NCI-H526 (cell line): ENCODE measurements at places on chromosomes 3 and 15.

- no peak for DNase-seq
Observed at GRCh38 chr3:168647582-168647981, 551.9 kb upstream of the GOLIM4 start.

DNA sequence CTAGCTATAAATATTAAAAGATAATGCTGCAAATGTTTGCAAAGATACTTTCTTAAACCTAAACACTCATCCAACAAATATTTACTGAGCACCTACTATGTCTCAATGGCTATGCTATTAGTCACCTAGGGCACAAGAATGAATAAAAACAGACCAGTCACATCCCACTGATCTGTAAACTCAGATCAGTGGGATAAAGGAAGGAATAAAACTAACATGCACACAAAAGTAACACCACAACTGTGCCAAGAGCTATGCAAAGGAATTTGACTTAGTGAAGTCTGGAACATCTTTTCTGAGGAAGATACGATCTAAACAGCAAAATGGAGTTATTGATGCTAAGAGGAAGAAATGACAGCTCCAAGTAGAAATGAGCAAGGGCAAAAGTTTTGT, 56.6 kb downstream of the CBLB start:
- DNase-seq, result no peak

DNA sequence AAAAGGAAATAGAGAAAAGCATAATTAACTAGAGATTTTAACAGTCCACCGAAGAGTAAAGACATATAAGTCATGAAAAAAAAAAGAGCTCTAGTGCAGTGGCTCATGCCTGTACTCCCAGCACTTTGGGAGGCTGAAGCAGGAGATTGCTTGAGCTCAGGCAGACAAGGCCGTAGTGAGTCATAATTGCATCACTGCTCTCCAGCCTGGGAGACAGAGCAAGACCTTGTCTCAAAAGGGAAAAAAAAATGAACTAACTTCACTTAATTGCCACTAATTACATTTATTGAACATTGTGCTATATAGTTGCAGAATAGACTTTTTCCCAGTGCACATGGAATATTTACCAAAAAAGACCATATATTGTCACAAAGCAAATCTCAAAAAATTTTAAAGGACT, 221.8 kb downstream of the CBLB start:
- DNase-seq, result no peak

DNA sequence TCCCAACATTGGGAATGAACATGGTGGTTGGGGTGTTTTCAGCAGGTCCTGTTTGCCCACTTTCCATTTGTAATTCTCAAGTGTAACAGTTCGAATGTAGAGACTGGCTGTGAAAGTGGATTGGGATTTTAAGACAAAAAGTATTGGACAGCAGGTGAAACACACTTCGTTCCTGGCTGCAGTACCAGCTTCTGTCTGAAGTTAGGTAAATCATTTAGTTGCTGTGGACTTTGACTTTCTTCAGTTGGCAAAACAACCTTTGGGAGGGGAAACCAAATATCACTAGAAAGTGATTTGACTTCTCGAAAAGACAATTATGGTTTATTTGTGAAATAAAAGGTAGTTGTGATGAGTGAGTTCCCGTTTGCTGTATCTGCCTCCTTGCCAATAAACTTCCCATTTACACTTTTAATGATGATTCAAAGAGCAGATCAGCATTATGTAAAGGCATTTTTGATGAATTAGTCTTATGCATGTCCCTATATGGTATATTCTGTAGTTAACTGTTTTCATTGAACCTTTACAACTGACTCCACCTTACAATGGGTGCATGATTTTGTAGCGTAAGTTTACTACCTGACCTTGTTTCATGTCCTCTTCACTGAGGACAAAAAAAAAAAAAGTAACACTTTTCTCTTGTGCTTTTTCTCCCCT, 34.0 kb downstream of the FNDC3B start:
- no peak for DNase-seq

- DNase-seq, result no peak
Observed at GRCh38 chr3:81716870-81717509, 44.5 kb downstream of the GBE1 start.

DNA sequence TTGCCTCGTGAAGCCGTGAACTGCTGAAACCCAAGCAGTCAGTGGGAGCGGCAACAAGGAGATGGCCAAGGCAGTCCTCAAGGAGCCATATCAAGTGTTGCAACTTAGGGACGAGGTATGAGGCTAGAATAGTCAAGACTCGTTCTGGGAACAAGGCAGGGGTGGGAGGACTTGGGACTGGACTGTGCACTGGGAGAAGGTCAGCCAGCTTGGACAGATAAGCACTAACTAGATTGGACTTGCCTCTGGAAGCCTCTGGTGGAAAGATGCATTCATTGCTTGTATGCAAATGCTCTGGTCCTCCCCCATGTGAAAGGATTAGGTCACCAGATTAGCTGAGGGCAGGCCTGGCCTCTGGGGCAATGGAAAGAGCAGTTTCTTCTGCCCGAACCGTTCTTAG, 123.3 kb upstream of the CTNNB1 start:
- DNase-seq, result peak; percentile 19

DNA sequence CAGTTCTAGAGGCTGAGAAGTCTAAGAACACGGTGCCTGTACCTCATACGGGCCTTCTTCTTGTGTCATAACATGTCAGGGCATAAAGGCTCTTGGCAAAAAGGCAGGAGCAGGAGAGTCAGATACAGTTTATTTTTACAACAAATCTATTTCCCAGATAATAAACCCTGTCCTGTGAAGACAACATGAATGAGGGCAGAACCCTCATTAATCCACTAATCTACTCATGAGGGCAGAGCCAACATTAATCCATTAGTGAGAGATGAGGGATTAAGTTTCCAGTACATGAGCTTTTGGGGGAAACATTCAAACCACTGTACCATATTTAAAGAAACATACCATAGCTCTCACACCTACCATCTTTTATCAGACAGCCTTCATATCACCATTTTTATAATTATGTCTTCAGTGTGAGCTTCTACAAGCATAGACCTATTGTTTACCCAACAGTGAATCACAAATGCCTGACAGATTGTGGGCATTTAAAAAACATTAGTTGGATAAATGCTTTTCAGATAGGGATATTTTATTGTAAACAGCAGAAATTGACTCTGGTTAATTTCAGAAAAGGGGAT, 645.8 kb downstream of the GRM7 start:
- DNase-seq, result no peak

- DNase-seq, result no peak
Observed at GRCh38 chr3:127185268-127185667, 7.7 kb upstream of the PRR23E start.
